ENCODE measurements at places on chromosomes 11 and 22.

- DNase-seq, result no peak
Measured at GRCh38 chr22:48331691-48332220, 1495.9 kb downstream of the BRD1 start.

- peak; percentile 7 for DNase-seq
Measured at GRCh38 chr11:45655347-45655756, 10.1 kb downstream of the CHST1 start.

GRCh38 chr11:129969920-129970319 lies 32.7 kb downstream of the PRDM10 start:
- DNase-seq, result no peak

GRCh38 chr22:39178206-39179111 lies 26.0 kb upstream of the CBX7 start:
- DNase-seq, result no peak

- no peak for DNase-seq
Measured at GRCh38 chr11:133669371-133670053, 137.2 kb upstream of the OPCML start.

DNA sequence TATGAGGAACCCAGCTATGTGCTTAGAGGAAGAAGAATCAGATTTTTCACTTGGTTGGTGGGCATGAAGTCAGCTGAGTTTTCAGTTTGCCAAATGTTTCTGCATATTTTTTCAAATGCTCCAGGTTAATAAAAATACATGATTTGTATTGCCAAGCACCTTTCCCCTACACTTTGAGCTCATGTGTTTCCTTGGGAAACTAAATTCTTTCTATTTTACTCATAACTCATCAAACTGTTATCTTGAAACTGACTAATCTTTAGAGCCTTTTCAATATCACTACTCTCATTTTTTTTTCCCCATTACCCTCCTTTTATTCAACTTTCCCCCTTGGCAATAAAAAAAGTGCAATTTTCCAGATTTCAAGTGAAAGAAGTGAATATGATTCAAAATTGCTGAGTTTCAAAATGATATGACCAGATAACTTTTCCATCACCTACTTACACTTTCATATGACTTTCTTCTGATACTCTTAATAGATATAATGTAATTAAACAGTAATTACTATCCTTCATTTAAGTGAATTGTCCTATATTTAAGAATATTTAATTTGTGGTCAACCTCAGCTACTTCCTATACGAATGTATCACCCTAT lies 91.9 kb upstream of the SOX6 start:
- no peak for DNase-seq

GRCh38 chr22:36955691-36956090 lies 42.3 kb downstream of the CSF2RB start:
- no peak for DNase-seq

DNA sequence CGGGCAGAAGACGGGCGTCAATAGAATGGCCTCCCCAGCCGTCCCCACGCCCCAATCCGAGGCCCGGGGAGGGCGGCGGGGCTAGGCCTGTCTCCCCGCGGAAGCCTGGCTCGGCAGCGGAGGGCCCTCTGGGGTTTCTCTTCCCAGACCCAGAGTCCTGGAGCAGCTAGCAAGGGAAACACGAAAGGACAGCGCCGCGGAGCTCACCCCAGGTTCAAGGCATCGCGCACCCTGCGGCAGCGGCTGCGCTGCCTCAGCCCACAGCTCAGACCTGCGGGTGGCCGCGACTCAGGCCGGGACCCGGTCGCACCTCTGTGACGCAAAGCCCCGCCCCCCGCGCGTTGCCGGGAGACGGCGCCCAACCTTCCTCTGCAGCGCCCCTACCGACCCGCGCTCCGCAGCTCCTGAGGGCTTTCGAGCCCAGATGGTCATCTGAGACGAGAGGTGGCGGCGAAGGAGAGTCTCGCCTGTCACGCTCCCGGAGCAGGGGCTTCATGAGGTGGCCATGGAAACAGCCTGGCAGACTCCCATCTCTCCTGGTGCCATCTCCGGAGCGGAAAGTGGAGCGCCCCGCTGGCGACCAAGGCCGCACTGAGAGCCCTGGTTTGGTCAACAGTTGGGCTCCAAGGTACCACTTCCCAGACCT lies at the start of gene RNF141:
TSS of gene RNF141 (minus strand) at position 273 of the 646 bp plus-strand sequence. CDS start 7,029 bp downstream, outside the sequence.
- peak; percentile 73 for DNase-seq

DNA sequence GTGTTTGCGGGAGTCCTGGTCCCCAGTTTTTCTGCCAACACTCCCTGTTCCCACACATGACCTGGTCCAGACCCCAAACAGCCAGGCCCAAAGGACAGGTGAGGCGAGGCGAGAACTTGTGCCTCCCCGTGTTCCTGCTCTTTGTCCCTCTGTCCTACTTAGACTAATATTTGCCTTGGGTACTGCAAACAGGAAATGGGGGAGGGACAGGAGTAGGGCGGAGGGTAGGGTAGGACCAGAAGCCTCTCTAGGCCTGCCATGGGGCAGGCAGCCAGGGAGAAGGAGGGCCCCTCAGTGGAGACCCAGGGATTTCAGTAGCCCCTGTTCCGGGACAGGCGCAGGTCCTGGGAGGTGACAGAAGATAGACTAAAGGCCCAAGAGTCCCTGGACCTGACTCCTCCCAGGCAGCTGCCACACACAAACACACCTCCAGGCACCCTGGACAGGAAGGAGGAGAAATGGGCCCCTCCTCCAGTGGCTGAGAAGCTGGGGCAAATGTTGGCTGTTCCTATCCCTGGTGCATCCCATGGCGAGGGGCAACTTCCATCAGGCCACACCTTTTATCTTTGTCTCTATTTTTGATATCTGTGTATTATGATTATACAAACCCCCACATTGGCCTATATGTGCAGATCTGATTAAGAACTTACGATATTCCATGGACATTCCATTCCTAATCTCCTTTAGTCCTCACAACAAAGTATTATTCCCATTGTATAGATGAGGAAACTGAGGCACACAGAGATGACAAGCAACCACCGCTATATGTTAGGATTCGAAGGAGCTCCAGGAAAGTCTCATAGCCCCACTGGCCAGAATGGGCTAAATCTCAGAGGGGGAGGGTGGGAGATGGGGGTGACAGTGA lies 626 bp upstream of the F2 start:
- DNase-seq, result peak; percentile 6

DNA sequence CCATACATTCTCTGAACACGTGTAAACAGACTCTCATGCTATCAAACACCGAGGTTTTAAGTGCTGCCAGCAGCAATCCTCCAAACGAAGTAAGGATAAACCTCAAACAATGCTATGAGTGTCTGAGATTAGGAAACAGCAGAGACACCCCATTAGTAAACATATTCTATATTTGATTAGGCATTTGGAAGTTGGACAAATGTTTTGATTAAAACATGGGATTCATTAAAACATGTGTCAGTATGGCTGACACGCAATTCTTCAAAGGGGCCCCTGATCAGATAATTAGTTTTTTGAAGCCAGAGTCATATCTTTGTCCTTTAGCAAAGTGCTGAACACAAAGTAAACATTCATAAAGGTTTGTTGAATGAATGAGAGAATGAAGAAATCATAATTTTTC lies 33.2 kb upstream of the BLID start:
- no peak for DNase-seq

DNA sequence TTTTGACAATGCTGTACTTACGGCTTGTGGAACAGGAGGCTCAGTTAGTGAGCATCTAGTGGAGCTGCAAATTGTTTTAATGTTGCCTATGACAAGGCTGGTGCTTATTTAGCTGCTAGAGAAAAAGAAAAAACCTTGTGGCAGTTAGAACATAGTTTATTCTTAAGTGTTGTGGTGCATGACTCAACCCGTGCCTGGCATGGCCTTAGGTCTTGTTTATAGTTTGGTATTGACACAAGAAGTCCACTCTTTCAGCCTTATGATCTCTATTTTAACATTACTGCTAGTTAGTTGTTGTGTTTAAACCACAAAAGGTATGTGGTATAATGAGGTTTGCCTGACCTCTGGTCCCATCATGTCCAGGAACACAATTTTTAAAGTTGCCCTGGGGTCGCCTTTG lies 744.6 kb downstream of the FAM181B start:
- DNase-seq, result no peak

- DNase-seq, result no peak
Measured at GRCh38 chr11:34250732-34251588, 106.8 kb downstream of the ABTB2 start.

- DNase-seq, result no peak
Measured at GRCh38 chr22:47627556-47628253, 865.3 kb downstream of the TBC1D22A start.

DNA sequence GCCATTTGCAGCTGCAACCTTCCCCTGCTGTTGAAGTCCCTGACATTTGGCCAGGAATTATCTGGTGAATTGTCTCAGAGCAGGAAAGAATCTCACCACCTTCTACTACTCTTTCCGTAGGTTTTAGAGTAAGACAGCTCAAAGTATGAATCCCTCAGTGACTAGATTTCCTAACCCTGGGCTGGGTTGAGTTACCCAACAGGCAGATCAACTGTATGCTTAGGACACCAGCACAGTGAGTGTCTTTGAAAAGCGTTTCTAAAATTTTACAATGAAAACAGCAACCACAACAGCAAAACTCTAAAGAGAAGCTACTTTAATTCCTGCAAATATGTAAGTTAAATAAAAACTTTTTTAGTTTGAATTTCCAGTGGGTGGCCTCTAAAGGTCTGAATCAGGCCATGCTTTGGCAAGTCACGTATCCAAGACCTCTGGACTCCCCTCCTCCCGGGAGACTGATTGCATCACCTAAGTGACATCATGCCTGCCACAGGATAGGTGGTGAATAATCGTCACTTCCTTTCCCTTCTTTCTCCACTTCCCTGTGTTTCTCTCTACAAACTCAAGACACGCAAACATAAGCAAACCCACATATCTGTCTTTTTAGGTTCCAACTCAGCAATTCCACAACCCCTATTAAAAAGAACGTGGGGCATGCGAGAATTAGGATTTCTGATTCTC lies 7.8 kb downstream of the OR8B12 start:
- DNase-seq, result no peak

- no peak for DNase-seq
Measured at GRCh38 chr11:120061761-120062560, 76.0 kb downstream of the TRIM29 start.

GRCh38 chr11:71180694-71181470 lies 71.5 kb downstream of the SHANK2 start:
- no peak for DNase-seq

DNA sequence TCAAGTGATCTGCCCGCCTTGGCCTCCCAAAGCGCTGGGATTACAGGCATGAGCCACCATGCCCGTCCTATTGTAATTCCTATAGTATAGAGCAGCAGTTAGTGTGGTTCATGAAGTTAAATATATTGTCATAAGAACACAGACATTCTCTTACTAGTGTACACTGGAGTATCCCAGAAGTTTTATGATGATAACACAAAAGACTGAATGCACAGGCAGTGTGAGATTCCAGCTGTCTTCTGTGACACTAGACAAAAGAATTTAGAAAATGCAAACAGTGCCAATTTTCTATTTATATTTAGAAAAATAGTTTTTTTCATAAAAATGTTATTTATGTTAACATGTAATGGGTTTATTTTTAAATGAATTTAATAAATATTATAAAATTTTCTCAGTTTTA lies 39.4 kb upstream of the RBX1 start:
- no peak for DNase-seq

GRCh38 chr11:65116370-65117205 lies 913 bp downstream of the ZNHIT2 start:
- peak; percentile 9 for DNase-seq

DNA sequence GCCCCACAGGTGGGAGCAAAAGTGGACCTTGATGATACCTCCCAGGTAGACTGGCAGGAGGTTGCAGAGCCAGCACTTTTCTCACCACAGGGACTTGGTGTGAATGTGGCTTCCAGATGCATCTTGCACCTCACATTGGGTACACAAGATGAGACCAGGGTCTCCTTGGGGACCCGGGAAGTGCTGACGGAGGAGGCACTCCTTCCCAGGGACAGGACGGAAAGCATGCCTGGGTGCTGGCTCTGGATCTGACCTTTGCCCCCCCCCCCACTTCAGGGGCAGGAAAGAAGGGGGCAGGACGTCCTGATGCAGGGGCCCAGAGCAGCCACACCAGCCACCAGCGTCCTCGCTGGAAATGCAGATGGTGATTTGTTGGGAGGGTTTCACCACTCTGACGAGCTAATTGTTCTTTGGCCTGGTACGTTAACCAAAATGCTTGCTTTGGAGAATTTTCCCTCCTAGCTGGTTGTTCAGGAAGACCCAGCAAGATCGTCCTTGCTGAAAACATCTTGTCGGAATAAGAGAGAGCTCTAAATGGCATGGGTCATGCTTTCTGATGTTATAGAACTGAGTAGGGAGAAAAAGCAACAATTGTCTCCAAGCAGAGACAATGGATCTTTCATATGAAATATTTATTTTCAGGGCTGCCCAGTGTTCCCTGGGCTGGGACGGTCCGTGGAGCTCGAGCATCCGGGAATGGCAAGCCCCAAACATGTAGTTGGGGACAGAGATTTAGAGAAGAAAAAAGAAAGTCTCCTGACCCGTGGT lies 74.4 kb upstream of the PPARA start:
- no peak for DNase-seq

DNA sequence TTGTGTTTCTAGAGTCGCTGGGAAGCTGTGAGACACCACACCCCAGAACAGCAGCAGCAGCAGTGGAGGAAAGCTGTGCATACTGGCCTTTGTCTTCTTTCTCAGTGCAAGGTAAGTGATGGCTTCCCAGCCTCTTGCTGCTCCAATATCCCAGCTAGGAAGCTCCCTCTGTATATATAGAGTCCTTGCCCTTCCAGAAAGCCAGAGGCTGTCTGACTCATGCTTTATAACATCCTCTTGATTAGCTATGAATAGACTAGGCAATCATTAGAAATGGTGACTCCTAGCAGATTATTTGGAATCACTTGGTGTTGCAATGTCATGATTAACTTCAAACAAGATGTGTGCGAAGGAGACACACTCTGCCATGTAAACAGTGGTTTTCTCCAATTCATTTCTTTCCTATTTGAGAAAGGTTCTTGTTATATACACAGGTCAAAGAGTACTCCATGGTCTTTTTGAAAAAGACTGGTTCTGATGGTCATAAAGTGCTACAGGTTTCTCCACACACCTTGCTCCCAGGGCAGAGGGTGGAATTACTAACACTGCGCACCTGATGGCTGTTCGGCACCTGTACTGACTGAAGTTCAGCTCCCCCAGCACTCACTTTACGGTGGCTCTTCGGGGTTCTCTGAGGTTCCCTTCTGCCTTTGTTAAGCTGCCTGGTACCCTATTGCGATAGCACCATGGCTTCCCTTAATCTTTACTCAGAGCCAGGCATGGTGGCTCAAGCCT lies at the start of gene MMP1:
TSS of gene MMP1 (minus strand) at position 149 of the 735 bp plus-strand sequence. CDS start at position 81, 68 bp downstream.
- no peak for DNase-seq

GRCh38 chr11:96963375-96963774 lies 573.6 kb downstream of the JRKL start:
- no peak for DNase-seq

- no peak for DNase-seq
Measured at GRCh38 chr22:32354360-32355351, 3.0 kb upstream of the RFPL3 start.
